Stimulated activated CD8-positive, alpha-beta memory T cell treated with anti-CD3 and anti-CD28 coated beads, Interleukin-7, amount 100 ng/mL, for 1 hour (primary cell): ENCODE measurements at places on chromosomes 11 and 22.
A peak's percentile ranks its signal among the peaks of the same experiment; 100 is the strongest.

- no peak for DNase-seq
Observed at GRCh38 chr11:5690736-5691135, 1.1 kb downstream of the TRIM22 start.

GRCh38 chr11:130523609-130524008, 75.2 kb downstream of the ADAMTS15 start:
- DNase-seq: no peak

- no peak for DNase-seq
Observed at GRCh38 chr22:27116312-27117086, 459.1 kb downstream of the MIAT start.

DNA sequence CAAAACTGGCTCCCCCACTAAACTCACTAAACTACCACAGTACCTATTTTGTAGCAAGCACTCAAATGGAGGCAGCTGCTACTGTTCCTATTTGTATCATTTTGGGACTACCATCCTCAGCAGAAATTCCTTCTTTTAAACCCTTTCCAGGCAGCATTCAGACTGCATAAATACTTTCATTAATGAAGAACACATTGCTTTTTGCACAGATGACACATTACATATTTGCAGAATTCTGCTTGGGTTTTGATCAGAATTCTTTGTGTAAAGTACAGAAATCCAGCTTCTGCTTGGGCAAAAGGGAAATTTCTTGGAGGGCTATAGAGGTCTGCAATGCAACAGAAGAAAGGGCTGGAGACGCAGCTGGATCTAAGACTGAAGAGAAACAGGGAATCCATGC, 24.2 kb downstream of the RBX1 start:
- DNase-seq: no peak

GRCh38 chr11:45332276-45332934, 46.3 kb upstream of the SYT13 start:
- no peak for DNase-seq

DNA sequence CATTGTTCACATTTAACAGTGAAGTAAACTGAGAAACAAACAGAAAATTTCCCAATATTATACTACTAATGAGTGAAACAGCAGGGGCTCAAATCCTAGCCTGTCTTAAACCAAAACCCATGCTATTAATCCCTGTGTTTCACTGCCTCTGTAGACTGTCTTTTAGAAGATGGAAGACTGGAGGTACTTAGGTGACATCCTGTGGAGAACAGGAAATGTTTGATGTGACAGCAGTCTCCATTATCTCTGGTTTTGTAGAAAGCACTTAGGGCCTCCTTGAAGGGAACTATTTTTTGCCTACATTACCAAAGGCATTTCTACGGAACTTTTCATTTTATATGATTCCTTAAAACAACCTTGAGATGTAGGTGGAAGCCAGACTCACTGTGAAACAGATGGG, 288.1 kb upstream of the SORL1-AS1 start:
- no peak for DNase-seq

DNA sequence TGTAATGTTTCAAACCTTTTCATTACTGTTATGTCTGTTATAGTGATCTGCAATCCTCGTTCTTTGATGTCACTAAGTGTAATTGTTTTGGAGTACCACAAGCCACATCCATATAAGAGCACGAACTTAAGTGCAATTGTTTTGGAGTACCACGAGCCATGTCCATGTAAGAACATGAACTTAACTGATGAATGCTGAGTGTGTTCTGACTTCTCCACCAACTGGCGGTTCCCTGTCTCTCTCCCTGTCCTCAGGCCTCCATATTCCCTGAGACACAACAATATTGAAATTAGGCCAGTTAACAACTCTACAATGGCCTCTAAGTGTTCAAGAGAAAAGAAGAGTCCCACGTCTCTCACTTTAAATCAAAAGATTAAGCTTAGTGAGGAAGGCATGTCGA, 23.5 kb downstream of the TESMIN start:
- DNase-seq: no peak

- DNase-seq: no peak
Observed at GRCh38 chr22:50444663-50445062, 30.2 kb downstream of the SBF1 start.

GRCh38 chr22:50706481-50707125, 31.4 kb upstream of the ACR start:
- DNase-seq: no peak

GRCh38 chr11:78406568-78407196, 10.9 kb downstream of the GAB2 start:
- DNase-seq: no peak

DNA sequence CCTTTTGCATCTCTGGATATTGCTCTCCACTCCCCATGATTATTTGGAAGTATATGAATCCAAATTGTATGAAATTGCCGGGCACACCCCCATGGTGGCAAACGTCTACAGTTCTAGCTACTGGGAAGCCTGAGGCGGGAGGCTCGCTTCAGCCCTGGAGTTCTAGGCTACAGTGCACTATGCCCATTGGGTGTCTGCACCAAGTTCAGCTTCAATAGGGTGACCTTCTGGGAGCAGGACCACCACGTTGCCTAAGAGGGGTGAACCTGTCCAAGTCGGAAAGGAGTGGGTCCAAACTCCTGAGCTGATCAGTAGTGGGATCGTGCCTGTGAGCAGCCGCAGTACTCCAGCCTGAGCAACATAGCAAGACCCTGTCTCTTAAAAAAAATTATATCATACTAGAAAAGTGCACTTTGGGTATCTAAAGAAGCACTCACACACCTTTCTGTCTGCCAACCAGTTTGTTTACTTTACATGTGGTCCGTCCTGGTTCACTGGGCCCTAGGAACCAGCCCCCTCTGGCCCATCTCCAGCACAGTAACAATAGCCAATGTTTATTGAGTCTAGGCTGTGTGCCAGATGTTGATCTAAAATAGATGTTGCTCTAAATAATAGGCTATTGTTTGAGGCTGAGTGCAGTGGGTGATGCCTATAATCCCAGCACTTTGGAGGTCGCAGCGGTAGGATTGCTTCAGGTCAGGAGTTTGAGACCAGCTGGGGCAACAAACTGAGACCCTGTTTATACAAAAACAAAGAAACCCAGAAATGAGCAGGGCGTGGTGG, 16.4 kb upstream of the KAT5 start:
- DNase-seq: no peak

DNA sequence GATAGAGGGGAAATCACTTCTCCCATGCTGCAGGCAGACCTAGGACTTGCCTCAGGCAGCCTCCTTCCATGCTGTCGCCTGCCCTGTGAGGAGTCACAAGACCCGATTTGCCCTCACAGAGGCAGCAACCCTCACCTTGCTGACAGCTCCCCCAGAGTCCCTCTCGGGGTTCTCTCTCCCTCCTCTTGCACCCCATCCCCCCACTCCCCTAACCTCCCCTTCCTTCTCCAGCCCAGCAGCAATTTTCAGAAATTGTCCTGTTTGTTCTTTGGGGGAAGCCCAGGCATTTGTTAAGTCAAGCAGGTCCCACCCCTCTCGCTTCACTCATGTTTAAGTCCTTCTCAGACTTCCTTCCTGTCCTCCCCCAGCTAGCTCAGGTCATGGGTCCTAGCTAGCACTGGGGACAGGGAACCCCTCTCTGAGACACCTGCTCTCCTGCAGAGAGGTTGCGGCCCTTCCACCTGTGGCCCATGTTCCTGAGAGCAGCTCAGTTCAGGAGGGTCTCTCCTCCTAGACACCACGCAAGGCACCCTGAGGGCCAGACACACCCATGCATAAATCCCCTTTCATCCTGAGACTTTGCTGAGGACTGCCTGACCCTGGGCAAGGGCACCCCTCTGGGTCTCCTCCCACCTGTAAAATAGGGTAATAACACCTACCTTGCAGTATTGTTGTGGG, 6.3 kb upstream of the FXYD2 start:
- no peak for DNase-seq

- DNase-seq: no peak
Observed at GRCh38 chr11:9660886-9661285, 3.0 kb upstream of the SWAP70 start.

GRCh38 chr11:11659567-11660362, 38.0 kb upstream of the GALNT18 start:
- DNase-seq: no peak

GRCh38 chr22:36659762-36660509, 43.6 kb downstream of the CACNG2 start:
- DNase-seq: no peak

DNA sequence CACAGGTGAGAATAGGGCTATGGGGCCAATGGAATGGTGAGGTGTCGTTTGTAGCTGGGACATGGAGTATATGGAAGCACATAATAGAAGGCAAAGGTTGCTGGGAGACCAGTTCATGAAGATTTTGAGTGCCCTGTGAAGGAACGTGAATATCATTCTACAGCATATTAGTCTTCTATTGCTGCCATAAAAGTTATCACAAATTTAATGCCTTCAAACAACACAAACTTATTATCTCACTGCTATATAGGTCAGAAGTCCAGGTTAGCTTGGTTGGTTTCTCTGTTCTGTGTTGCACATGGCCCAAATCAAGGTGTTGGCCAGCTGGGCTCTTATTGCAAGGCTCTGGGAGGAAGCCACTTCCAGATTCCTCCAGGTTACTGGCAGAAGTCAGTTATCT, 110.6 kb downstream of the SYN3 start:
- no peak for DNase-seq

DNA sequence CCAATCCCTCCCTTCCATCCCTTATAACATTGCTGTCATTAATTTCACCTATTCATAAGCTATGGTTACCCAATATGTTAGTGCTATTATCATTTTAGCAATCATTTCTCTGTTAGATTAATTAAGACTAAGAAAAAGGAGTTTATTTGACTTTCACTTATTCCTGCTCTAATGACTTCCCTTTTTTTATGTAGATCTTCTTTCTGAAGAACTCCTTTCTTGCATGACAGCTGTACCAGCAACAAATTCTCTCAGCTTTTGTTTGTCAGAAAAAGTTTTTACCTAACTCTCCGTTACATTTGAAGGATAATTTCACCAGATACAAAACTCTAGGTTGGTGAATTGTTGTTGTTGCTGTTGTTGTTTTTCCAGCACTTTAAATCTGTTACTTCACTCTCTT, 28.6 kb upstream of the OR8B8 start:
- DNase-seq: no peak

GRCh38 chr11:62603072-62603408, 1.4 kb upstream of the MTA2 start:
- no peak for DNase-seq

DNA sequence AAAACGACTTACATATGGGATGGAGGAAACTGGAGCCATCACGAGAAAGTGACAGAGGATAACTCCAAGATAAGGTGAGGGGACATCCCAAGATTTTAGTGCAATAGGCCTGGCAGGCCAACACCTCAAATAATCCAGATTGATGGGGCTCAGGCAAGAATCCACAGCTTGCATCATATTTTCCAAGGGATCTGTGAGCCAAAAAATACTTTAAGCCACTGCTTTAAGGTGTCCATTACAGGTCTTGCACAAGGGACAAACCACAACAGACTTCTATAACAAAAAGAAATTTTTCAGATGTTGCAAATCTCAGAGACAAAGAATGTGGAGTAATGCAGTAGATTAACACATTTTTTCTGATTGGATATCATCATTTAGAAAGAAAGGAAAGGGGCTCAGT, 45.6 kb downstream of the DENND5A start:
- no peak for DNase-seq

GRCh38 chr11:110283862-110284261, 12.6 kb downstream of the RDX start:
- DNase-seq: no peak

GRCh38 chr11:110415081-110415480, 14.7 kb upstream of the FDX1 start:
- DNase-seq: no peak

DNA sequence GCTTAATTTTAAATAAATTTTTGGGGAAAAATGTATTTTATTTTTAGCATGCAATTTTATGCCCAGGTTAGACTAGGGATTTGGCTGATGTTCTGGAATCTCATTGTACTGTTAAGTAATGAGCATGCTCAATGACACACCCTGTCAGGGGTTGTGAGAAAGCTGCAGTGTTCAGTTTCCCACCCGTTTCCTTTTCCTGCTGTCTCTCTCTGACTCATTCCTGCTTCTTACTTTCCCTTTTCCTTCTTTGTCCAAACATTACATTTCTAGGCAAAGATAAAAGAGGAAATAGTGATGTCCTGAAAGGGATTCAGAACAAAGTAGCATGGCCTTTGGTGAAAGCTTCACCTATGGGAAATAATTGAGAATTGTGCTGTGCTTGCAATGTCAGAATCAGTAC, 22.7 kb downstream of the OOSP3 start:
- no peak for DNase-seq

DNA sequence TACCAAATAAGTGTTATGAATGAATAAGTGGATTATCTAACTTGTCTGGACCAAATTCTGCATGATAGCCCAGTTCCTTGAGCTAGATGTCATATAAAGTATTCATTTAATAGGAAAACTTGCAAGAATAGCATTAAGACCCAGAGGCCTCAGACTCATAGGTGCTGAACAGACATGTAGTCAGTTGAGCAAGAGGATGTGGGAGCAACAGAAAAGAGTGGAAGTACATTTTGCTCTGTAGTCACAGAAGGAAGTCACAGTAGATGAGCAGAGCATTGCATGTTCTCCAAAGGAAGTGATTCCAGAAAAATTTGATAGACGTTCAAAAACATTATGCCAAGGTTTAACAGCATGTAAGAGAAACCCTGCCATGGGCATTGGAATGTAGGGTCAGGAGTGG, 9.5 kb downstream of the HOATZ start:
- DNase-seq: no peak

GRCh38 chr22:46122511-46122971, 27.8 kb upstream of the PPARA start:
- DNase-seq: peak; percentile 24

DNA sequence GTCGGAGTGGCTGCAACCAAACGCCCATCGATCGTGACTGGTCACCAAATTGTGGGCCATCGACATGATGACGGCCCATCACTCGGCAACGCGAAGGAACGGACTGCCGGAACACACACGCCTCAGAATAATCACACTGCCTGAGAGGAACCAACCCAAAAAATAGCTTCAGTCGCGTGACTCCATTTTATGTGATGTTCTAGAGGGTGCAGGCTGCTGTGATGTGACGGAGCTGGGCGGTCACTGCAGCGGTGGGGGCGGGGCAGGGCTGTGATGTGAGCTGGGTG, 174.6 kb downstream of the CTTN start:
- no peak for DNase-seq

DNA sequence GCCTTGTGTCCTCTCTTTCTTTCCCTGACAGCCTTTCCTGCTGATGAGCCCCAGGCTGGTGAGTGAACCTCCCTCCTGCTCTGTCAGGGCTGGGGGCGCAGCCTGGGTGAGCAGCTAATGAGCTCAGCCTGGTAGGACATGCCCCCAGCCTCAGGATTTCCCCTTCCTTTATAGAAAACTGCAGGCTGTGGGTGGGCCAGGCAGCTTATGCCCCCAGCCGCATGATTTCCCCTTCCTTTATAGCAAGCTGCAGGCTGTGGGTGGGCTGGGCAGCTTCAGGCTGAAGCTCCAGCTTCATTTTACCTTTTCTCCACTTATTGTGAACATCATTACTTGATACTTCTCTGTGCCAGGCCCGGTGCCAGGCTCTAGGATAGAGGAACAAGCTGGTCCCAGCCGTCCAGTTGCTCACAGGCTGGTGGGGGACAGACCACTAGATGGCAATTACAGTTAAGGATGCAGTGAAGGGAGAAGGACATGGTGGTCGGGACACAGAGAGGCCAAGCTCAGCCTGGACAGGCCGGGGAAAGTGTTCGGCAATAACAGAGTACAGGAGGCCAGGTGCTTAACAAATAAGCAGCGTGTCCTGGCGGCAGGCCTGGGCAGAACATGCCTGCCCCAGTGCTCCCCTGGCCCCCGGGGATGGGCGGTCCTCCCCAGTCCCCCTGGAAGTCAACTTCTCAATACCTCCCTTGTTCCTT, 5.3 kb downstream of the LGALS12 start:
- no peak for DNase-seq
